Muscle of leg (tissue), 16 donors: ENCODE measurements at places on chromosomes 4 and X. TPM values are rescaled to one million over a fixed set of nuclear protein-coding genes. Genes with fewer than 3 reads are reported as not detected.
A peak's percentile ranks its signal among the peaks of the same experiment; 100 is the strongest.

Gene PASD1
- polyA plus RNA-seq: not detected

DNA sequence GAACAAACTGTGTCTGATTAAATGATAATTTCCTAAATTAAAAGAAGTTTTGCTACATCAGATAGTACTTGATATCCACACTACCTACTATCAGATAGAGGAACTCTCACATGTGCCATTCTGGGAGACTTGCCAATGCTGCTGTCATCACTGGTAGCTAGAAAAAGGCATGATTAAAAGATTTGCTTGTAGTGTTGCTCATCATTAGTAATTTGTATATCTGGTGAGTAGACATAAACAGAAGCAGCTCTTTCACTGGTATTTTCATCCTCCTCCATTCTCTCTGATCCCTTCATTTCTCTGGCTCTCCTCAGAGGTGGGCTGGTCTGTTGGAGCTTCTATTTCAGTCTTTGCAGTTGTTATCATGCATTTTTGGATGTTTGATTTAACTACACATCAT lies 56.0 kb downstream of the SPRY1 start:
- peak; percentile 73 for DNase-seq

Gene SH2D1A
- polyA plus RNA-seq: 1.6 TPM

Gene AMTN
- polyA plus RNA-seq: not detected

- DNase-seq: no peak
Measured at GRCh38 chr4:166980419-166980818, 253.9 kb downstream of the SPOCK3 start.

Gene REELD1
- polyA plus RNA-seq: 0.11 TPM

Gene NPY1R
- polyA plus RNA-seq: 6.9 TPM

DNA sequence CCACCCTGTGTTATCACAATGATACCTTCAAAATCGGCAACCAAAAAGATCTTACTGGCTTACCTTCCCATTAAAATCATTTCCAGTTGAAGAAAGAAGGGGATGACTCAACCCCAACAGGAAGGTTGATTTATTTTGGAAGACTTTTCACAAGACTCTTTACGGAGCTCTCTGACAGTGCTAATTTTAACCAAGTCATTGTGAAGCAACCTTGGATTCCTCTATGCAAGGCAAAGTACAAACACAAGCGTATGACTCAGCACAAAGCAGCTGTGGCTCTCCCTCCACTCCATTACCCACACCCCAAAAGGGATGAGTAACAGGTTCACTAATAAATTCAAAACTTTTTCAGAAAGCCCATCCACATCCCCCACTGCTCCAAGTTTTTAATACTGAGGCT lies 213.8 kb upstream of the FGF13 start:
- no peak for DNase-seq

GRCh38 chr4:163492951-163493504 lies 1.5 kb upstream of the TMA16 start:
- no peak for DNase-seq

Gene FABP2
- polyA plus RNA-seq: 0.08 TPM

- no peak for DNase-seq
Measured at GRCh38 chr4:137739391-137739790, 207.1 kb upstream of the PCDH18 start.

DNA sequence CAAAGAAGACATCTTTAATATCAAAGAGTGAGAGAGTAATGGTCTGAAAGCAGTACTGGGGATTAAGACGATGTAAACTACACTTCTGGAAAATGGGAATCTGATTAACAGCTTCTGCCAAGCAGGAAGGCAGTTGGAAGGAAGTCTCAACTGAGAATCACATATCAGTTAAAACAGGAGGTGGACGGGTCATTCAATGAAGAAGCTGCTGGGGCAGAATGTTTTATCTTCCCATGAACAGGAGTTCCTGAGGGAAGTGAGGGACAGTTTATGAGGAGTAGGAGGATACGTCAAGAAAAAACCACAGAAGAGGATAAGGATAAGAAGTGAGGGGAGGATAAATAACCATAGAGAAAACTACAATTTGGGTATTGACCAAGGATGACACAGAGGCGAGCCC lies 38.7 kb upstream of the MAGEA10 start:
- no peak for DNase-seq

DNA sequence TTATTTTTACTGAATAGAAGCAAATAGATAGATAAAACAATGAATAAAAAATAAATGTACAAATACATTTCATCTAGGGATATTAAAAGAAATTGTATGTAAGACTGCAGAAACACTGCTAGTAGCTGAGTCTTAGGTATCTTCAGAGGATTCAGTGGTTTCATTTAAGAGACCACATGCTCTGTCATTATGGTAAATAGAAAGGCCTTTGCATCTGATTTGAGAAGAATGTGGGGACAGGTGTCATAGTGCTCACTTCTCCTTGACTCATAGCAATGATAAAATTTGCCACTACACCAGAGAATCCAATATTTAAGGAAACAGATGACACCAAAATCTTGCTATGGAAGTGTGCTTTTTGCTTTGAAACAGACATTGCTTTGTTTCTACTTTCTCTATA lies 59.8 kb upstream of the PPP1R2C start:
- no peak for DNase-seq

DNA sequence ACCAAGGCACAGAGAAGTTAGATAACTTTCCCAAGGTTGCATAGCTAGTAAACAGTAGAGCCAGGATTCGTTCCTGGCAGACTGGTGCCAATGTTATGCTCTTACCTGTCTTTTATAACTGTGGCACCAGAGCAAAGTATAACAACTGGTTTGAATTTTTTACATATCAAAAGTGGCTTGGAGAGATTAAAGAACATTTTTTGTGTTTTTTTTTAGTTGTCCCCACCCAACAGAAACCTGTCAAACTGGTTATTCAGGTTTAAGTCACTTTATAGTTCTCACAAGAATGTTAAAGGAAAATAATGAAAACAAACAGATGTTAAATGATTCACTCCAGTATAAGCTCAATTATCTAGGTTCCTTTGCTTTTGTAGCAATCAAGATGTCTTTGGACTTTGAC lies 15.6 kb upstream of the FAM47E start:
- no peak for DNase-seq

- DNase-seq: no peak
Measured at GRCh38 chrX:21735038-21735767, 22.7 kb downstream of the SMPX start.

- DNase-seq: peak; percentile 52
Measured at GRCh38 chrX:32137525-32137924, 1065.7 kb upstream of the FTHL17 start.
